ENCODE measurements at places on chromosomes 16 and 17.

- DNase-seq, result no peak
Observed at GRCh38 chr17:58219789-58220183, 731 bp upstream of the MKS1 start.

DNA sequence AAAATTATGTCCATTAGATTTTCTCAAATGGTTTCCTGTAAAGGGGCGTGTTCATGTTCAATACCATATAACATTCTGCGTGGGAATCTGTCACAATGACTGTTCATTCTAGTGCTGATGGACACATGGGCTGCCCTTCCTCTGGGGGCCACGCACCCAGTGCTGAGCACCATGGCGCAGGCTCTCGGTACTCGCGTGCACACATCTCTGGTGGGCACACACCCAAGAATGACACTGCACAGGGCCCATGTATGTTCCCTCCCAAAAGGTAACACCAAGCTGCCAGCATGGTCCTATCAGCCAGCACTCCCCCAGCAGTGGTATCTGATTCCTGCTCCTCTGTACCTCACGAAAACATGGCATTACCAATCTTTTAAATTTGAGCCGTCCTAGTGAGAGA is 13.7 kb downstream of the B9D1 start:
- no peak for DNase-seq

DNA sequence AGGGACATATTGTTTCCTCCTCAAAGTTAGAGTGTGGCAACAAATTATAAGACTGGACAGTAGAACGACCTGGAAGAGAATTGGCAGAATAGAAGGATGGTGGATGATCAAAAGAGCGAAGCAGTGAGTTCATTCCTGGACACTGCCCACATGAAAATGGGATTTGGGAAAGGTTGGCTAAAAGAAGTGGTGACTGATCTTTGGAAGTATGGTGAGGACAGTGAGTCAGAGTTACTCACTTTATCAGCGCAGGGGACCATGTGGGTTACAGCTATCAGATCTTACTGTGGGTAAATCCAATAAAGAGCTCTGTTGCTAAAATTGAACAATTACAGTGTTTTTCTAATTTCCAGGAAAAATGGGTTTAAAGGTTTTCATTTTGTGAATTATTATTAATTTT is 2.7 kb upstream of the TANC2 start:
- no peak for DNase-seq

GRCh38 chr17:44527102-44527501 is 23.9 kb upstream of the GPATCH8 start:
- no peak for DNase-seq

- no peak for DNase-seq
Observed at GRCh38 chr16:15460601-15461000, 26.2 kb downstream of the BMERB1 start.

- DNase-seq, result no peak
Observed at GRCh38 chr17:15957206-15957605, 12.3 kb downstream of the ADORA2B start.

DNA sequence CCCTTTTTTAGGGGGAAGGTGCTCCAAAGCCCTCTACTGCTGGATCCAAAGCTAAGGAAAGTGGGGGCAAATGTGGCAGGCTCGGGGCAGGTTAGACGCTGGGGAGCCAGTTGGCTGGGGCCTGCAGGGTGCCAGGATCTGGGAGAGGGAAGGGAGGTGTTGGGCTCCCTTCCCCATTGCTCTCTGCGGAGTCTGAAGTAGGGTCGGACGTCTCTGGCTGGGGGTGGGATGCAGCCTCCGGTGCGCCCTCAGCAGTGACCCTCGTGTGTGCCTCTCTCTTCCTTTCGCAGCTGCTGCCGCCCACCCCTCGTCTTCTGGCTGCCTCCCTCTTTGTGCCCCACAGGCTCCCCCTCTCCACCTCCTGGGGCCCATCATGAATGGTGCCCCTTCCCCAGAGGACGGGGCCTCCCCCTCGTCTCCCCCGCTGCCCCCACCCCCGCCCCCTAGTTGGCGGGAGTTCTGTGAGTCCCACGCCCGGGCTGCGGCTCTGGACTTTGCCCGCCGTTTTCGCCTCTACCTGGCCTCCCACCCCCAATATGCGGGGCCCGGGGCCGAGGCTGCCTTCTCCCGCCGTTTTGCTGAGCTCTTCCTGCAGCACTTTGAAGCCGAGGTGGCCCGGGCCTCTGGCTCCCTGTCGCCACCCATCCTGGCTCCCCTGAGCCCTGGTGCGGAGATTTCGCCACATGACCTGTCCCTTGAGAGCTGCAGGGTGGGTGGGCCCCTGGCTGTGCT is 2.2 kb downstream of the SH2B1 start:
- no peak for DNase-seq

DNA sequence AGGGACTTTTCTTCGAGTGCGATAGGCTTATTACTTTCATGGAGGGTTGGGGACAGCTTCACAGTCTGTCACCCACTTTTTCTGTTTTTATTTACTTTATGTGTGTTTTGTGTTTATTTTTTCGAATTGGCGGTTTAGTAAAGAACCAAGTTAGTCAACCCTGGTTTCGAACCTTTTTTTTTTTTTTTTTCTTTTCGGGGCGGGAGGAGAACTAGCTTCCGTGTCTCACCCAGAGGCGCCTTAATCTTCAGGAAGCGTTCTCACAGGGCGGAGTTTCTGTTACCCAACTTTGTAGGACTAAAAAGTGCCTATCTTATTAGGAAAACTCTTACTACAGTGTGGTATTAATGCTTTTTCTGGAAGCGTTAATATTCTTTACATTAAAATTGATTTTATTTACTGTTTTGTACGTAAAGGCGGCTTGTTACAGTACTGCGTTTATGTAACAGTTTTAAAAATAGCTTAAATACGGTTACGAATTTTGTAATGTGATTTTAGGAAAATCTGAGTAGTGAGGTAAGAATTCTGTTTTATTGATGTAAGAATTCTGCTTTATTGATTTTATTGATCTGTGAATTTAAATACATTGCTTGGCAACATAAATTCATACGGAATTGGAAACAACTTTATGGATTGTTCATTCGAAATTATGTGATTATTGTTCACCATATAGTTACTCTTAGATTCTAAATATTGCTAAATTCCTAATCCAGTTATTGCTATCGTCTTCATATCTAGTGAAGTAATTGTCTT is 885 bp downstream of the ZNF207 start:
- DNase-seq, result peak; percentile 20

DNA sequence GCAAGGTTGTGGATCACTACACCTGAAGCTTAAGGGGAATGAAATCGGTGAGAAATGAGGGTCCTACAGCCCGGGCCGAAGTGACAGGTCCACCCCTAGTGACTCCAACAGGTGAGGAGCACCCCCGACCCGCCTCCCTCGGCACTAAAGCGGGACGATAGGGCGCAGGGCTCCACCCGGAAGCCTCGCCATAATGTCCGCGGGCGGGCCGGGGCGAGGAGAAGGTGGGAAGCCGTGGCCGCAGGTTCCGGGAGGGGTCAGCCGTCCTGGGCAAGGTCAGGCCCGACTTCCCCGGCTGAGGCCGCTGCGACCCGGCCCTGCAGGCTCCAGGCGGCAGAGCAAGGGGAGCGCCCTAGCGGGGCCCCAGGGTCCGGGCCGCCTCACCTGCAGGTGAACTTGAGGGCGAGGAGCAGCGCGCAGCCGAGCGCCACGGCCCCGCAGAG is 543 bp downstream of the TXNDC11 start:
- DNase-seq, result peak; percentile 13

GRCh38 chr16:85614338-85615013 is 1.4 kb downstream of the GSE1 start:
- no peak for DNase-seq

DNA sequence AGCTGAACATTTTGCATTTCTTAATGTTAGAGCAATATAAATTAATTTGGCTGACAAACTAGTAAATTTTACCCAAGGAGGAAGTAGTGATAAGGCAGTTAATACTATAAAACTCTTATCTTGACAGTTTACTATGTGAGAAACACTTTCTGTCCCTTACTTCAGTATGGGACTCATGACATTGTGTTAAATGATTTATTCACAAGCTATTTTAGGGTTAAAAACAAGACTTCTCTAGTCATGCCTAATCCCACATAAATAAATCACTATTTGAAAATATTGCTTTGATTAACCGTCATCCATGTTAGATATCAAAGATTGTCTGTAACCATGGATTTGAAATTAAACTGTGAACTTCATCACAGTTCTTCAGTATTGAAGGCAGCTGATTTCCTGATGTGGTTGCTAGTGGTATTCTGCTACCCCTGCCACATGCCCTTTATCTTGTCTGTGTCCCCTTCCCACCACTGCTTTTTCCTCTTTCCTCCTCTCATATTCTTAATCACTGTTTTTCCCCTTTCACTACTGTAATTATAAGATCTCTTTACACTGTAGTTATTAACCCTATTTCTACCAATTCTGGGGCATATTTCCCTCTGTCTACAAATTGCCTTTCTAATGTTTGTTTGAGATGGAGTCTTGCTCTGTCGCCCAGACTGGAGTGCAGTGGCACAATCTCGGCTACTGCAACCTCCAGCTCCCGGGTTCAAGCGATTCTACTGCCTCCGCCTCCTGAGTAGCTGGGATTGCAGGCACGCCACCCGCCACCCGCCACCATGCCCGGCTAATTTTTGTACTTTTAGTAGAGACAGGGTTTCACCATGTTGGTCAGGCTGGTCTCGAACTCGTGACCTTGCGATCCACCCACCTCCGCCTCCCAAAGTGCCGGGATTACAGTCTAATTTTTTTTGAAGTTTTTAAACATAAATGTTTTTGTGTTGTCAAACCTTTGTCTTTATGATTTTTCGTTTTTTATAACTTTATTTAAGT is 95.6 kb downstream of the STXBP4 start:
- DNase-seq, result no peak

Measured in stimulated activated CD4-positive, alpha-beta T cell treated with anti-CD3 and anti-CD28 coated beads, Interleukin-2, amount 100 ng/mL, for 4 hours (primary cell).